ENCODE measurements at places on chromosomes 11 and 22.

DNA sequence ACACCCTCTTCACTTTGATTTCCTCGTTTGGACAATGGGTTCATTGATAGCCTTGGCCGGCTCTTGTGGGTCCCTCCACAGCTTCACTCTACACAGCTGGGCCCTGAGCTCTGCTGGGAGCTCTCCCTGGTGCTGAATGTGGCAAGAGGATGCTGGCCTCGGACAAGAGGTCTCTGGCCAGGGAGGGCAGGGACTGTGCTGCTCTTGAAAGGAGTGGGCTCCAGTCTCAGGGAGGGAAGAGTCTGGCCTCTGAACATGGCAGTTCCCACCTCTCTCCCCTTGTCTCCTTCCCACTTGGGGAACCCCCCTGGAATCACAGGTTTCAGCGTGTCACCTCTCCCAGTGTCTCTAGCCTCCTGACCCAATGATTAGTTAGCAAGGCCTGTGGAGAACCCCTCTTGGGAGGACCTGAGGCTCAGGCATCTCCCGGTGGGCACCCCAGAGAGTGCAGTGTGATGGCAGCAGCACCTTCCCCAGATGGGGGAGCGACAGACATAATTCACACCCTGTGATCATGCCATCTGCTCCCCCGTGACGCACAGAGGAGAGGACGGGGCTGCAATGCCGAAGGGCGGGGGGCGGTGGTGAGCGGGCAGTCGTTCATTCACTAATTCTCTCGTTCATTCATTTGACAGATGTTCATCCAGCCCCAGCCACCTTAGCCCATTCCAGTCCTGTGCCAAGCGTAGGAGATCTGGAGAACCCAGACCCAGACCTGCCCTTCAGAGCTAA, 2.8 kb upstream of the CABP7 start:
- DNase-seq: no peak

DNA sequence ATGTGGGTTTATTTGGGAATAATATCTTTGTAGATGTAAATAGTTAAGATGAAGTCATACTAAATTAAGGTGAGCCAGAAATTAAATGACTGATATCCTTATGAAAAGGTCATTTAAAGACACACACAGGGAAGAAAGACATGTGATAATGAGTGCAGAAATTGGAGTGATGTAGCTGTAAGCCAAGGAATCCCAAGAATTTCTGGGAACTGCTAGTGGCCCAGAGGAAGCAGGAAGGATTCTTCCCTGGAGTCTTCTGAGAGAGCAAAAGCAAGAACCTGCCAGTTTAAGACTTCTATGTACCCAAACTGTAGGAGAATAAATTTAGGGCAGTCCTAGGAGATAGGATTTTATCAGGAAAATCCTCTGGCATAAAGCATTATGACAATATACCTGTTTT, 66.9 kb downstream of the LRRC4C start:
- no peak for DNase-seq

DNA sequence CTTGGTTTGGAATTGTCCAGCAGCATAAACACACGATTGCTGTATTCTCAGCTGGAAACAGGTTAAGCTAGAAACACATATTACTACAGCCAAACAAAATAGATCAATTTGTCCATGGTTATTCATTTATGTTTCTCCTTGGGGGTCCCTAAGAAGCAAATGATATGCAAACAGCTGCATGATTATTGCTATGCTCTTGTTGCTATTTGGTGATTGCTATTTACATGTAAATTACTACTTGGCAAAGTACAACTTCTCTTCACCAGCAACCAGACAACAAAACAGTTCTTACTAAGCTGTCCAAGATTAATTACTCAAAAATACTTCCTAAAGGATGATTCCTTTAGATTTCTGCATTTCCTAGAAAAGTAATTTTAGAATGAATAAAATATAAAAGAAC, 567.9 kb upstream of the ARHGAP42 start:
- no peak for DNase-seq

GRCh38 chr11:64225608-64226506, at the start of the genes NUDT22 and TRPT1:
NUDT22 (plus strand) TSS chr11:64226274; CDS start chr11:64226653, 379 bp downstream.
TRPT1 (minus strand) TSS chr11:64226186; CDS start chr11:64225860, 326 bp downstream.
- no peak for DNase-seq

Measured in cortex of kidney (tissue), 1 donor.